ENCODE measurements at places on chromosomes 4 and X.
A peak's percentile ranks its signal among the peaks of the same experiment; 100 is the strongest.

- DNase-seq = no peak
These were observed 2.9 kb downstream of the TMSB4X start for GRCh38 chrX:12977761-12978204.

- DNase-seq = no peak
These were observed 22.6 kb upstream of the DUSP9 start for GRCh38 chrX:153624196-153625091.

DNA sequence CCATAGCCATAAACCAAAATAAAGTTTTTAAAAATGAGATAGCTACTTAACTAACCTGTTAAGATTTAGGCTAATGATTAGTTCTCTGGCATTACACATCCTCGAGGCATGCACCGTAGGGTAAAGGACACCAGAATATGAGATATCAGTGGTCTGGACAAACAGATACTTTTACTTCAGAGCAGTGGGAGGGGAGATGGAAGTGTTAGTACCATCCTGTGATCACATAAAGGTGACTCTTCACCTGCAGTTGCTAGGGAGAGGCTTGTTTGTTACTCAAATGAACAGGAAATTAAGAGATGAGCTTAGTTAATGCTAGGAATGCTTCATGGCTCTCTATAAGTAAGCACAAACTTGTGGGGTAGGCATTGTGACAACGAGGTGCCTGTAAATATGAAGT is 624.4 kb upstream of the MAGEB2 start:
- no peak for DNase-seq

GRCh38 chr4:78528327-78528726 is 23.2 kb upstream of the ANXA3 start:
- DNase-seq = no peak

DNA sequence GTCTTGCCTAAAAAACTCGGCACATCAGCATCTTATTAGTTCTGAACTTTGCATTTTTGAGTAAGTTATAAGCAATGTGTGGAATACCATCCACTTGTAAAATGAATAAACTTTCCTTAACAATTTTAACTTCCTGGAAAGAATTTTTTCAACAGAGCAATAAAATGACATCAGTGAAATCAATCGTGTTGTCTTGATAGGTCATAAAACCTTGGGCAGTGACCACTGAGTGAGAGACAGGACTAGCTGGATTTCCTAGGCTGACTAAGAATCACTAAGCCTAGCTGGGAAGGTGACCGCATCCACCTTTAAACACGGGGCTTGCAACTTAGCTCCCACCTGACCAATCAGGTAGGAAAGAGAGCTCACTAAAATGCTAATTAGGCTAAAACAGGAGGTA is 403.0 kb upstream of the CNKSR2 start:
- no peak for DNase-seq

DNA sequence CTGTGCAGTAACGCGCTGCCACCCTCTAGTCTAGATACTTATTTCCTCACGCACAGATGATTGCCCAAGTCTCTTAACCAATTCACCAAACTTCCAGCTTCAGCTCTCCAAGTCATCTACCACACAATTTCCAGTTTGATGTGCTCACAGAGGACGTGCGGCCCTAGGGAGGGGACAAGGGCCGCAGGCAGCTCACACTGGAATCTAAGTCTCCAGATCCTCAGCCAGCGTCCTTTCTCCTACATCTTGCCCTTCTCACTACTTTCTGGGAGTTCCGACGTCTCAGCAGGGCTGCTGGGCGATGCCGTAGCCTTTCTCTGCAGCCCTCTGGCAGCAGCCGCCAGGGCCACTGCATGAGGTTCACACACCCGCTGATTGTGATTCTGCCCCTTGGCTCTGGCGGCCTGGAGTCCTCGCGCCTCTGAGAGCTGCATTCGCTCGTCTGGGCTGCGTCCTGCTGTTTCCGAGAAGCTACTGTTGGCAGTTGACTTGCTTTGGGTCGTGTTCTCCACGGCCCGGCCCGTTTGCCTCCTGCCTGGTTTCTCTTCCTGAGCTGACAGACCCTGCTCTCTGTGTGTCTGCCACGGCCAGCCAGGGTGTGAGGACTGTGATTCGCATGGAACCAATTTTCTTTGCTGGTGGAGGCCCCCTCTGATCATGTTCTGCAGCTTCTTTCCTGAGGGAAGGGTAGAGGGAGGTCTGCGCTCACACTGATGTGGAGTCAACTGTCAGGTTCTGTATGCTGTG is 14.1 kb upstream of the TMEM131L start:
- no peak for DNase-seq

GRCh38 chr4:163747886-163748285 is 253.4 kb downstream of the TMA16 start:
- DNase-seq = no peak

DNA sequence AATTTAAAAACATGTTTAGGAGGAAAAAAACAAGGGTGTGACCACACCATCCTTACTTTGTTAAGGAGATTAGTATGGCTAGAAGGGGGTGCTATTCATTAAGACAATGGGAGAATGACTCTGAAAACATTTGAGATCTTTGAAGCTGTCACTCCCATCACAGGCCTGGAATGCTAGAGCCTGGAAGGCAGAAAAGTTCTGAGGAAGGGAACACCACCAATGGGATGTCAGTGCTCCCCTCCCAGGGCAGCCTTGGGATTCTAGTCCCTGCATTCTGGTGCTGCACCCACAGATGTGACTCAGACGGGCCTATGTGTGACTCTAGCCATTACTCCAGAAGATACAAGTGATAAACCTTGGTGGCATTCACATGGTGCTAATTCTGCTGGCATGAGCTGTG is 162.2 kb upstream of the ANXA10 start:
- no peak for DNase-seq

DNA sequence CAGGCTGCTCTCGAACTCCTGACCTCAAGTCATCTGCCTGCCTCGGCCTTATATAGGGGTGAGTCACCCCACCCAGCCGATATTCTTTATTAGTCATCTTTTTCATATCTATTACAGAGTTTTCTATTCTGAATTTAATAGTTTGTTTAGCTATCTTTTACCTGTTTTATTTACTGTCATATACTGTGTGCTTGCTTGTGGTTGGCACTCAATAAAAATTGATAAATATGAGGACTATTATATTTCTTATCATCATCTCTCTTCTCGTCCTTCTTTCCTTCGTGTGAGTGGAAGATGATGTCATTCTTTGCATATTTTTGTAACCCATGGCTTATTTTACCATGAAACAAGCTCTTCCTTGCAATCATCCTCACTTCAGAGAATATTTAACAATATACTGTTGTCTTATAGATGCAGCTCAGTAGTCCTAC is 265.5 kb downstream of the ARHGAP24 start:
- DNase-seq = no peak

GRCh38 chr4:82957045-82957444 is 53.6 kb downstream of the LIN54 start:
- no peak for DNase-seq

DNA sequence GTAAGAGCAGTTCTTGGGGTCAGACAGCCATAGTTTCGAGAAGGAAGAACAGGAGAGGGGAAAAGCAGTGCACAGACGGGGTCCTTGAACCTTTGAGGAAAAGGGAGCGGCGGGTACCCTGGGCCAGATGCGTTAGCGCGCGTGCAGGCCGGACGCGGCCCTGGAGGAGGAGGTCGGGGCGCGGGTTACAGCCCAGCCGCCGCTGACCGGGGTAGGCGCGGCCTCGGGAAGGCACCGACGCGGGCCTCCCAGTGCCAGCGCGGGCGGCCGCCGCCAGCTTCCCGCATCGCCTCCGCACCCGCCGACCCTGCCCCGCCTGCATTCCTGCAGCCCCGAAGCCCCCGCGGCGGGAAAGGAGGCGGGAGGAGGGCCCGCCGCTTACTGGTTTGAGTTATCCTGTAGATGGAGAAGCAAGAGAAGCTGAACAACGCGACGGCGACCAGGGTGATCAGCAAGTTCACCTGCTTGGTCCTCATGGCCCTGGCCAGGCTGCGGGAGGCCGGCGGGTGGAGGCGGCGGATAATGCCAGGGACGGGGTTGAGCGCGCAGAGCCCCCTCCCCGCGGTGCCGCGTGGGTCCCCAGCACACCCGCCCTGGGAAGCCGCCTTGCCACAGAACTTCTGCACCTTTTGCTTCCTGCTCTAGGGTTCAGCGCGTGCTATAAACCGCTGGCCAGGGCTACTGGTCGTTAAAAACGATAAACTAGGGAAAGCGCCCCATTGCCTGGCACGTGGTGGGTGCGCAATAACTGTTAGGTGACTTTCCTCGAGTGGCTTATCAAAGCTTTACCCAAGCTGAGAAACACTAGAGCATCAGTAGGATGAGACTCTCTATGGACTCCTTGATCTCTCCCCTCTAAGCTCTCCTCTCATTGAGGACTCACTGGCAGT is at the start of gene MGAT4D:
Gene MGAT4D, minus strand, starts transcription at position 547 of the 890 bp plus-strand sequence. Its CDS starts 71 bp downstream, at position 476.
- no peak for DNase-seq

GRCh38 chrX:129493643-129494042 is 29.6 kb downstream of the SMARCA1 start:
- peak; percentile 33 for DNase-seq

DNA sequence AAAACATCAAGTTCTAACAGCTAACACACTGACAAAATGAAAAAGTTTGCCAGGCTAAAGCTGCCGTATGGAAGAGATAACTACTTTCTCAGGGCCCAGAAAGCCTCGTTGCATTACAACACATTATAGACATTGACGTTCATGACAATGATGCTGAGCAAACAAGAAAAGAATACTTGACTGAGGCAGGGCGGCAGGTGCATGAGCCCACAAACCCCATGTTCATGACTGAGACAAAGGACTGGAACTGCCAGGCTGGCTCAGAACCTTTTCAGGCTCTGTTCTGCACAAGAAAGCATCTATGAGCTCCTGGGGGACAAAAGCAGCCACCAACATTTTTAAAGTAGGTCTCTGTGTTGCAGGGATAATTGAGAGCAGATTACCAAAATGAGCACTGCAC is 13.6 kb downstream of the TLR6 start:
- DNase-seq = no peak

DNA sequence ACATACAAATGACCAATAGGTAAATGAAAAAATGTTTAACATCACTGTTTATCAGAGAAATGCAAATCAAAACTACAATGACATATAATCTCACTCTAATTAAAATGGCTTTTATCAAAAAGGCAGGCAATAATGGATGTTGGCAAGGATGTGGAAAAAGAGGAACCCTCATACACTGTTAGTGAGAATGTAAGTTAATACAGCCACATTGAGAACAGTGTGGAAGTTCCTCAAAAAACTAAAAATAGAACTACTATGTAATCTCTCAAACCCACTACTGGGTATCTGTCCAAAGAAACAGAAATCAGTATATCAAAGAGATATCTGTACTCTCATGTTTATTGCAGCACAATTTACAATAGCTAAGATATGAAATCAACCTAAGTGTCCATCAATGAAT is 165.9 kb upstream of the HHIP start:
- no peak for DNase-seq

DNA sequence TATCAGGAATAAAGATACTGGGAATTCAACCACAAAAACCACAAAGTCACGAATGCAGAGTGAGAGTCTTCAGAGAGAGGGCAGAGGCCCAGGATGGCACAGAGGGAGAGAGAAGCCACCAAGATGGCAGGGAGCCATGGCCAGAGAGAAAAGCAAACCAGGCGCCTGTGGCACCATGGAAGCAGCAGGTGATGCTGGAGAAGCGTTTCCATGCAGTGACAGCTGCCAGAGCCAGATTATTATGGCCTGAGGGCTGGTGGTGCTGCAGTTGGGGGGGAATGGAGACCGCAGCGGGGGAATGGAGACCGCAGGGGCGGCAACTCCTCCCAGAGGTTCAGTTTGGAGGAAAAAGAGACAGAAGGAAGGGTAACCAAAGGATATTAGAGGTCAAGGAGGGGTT is 5.8 kb downstream of the TAFAZZIN start:
- no peak for DNase-seq

GRCh38 chr4:16524911-16525554 is 298.8 kb upstream of the TAPT1 start:
- peak; percentile 31 for DNase-seq

- DNase-seq = no peak
These were observed 1522.9 kb downstream of the PCDH18 start for GRCh38 chr4:136009258-136009832.

DNA sequence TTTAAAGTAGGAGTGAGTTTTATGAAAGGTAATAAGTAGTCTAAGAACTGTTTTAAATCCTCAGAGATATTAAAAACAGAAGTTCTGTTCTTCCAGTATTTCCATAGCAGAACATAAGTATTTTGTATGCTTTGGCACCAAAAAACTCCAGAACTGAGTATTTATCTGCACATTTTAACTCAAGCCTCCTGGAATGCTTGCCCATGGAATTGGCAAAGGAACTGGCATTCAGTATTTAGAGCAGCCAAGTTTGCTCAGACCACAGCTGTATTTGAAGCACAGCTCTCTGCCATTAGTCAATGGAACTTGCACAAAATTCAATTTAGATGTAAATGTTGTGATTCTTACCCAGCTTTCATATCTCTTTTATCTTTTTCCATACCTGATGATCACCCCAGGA is 42.2 kb downstream of the NDNF start:
- DNase-seq = no peak

DNA sequence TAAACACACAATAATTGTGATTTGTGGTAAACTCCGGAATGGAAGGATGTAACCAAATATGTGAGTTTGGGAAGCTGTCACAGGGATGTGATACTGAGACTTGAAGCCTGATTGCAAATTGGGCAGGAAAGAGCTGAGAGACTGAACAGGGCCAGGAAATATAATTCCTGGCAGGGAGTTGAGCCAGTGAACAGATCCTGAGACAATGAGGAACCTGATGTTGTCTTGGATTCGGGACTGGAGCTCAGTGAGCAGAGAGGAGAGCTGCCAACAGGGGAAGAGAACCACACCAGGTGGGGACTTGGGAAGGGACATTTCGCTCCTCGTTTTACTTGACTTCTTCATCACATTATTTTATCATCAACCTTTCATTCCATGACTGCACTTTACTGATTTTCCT is 386.0 kb downstream of the TLL1 start:
- no peak for DNase-seq

GRCh38 chr4:81256059-81256970 is 41.3 kb upstream of the PRKG2 start:
- no peak for DNase-seq

- no peak for DNase-seq
These were observed 21.2 kb downstream of the NSG1 start for GRCh38 chr4:4408132-4408523.

GRCh38 chrX:20265726-20266681 is 705 bp downstream of the RPS6KA3 start:
- no peak for DNase-seq
